ENCODE measurements at places on chromosomes 12 and 14.

- DNase-seq: no peak
Measured at GRCh38 chr12:9319842-9320173, 111.6 kb upstream of the PZP start.

DNA sequence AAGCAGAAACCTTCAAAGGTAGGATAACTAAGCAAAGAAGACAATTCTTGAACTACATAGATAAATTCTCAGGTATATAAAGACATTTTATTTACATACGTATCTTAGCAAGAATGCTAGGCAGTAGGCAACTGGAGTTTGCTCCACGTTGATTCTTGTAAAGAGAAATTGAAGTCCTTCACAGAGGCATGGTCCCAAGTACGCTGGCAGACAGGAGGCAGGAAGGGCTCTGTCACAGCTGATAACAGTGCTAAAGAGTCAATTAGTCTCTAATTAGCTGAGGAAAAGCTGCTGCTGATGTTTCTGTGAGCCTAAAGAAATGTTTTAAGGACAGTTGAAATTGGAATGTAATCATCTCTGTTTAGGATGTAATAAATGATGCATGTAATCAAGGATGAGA, 146.8 kb downstream of the METTL25 start:
- DNase-seq: no peak

GRCh38 chr14:102164241-102164641, 24.5 kb downstream of the WDR20 start:
- no peak for DNase-seq

- DNase-seq: peak; percentile 14
Measured at GRCh38 chr14:77804592-77804991, 4.7 kb downstream of the ADCK1 start.

DNA sequence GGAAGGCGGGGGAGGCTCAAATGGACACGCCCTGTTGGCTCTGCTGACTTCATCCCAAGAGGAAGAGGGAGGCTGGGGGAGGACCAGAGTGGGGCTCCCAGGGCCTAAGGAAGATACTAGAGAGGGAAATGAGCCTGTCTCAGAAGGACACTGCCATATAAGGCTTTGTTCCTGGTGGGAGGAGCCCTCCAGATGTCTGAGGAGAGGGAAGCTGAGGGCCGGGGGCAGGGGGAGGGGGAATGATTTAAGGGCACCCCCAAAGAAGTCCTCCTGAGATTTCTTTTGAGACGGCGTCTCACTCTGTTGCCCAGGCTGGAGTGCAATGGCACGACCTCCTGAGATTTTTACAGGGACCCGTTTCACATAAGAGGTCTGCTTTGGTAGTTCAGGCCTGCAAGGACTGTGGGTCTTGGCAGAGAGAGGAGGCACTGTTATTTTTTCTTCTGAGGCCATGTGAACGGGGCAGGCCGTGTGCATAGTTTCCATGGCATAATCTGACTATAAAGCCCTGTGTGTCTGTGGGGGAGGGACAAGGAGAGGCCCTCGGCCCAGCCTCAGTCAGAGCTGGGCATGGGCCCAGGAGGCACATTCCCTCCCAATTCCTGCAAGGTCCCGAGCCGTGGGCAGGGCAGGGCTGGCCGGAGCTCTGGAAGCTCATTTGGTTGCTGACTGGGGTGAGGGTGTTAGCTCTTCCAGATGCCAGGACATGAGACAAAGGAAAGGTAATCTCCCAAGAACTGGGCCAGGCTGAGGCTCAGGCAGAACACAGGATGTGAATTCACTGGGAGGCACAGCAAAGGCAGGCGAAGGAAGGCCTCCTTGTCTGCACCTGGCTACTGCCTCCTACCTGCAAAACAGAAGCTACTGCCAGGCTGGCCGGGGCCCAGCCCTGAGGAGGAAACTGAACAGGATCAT, 22.2 kb upstream of the PLEKHG3 start:
- DNase-seq: no peak

DNA sequence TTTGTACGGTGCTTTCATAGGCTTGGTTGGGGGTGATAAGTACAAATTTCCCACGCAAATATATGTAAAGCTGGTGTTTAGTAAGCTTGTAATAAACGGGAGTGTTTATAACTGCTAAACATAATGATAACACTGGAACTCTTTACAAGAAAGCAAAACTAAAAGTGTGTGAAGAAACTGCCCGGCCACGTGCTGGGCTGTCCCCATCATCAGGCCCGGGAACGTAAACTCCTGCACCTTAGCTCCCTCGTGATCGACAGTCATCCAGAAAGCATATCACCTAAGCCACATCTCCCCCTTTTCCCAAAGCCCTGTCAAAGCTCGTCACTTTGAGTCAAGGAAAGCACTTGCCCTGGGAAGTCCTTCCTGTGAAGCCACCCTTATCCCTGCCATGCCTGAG, 18.0 kb upstream of the PARP11 start:
- DNase-seq: no peak

- DNase-seq: no peak
Measured at GRCh38 chr14:76090616-76091391, 60.9 kb upstream of the GPATCH2L start.

- DNase-seq: no peak
Measured at GRCh38 chr12:69095765-69096477, 143.4 kb upstream of the CPSF6 start.

DNA sequence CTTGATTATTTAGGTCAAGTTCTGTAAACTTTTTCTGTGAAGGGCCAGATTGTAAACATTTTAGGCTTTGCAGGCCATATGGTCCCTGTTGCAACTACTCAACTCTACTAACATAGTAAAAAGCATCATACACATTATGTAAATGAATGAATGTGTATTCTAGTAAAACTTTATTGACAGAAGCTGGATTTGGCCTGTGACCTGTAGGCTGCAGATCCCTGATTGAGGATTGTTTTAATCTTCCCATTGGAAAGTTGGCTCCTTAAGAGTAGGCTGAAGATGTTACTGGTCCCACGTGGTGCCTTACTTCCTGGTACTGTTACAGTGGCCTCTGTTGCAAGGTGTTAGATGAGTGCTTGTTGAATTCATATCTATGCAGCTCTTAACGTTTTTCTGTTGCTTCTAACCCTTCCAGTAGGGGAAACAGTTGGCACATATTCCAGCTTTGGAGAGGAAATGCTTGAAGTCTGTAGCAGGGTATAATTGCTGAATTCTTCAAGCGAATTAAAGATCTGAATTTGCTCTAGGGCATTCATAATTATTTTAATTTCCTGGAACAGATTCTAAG, 133.6 kb upstream of the DNM1L start:
- DNase-seq: no peak

DNA sequence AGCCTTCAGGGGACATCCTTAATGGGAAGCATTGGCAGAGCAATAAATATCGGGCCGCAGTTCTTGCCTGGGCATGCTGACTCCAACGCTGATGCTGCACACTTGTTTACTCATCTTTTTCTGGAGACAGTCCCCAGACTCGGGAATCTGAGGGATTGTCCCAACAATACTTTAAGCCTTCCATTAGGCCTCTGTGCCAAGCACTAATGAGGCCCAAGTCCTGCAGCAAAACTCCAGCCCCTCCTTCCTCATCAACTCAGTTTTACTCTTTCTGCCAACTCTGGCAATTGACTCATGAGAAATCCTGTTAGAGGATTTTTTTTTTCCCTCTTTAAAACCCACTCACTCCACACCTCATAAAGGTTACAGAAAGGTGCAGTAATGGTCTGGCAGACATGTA, 233.4 kb upstream of the PELI2 start:
- DNase-seq: no peak

GRCh38 chr14:90005441-90005840, 49.7 kb downstream of the TDP1 start:
- no peak for DNase-seq

GRCh38 chr12:49227713-49228112, 37.2 kb upstream of the TUBA1C start:
- no peak for DNase-seq

GRCh38 chr12:132152411-132152821, 8.2 kb downstream of the NOC4L start:
- no peak for DNase-seq

DNA sequence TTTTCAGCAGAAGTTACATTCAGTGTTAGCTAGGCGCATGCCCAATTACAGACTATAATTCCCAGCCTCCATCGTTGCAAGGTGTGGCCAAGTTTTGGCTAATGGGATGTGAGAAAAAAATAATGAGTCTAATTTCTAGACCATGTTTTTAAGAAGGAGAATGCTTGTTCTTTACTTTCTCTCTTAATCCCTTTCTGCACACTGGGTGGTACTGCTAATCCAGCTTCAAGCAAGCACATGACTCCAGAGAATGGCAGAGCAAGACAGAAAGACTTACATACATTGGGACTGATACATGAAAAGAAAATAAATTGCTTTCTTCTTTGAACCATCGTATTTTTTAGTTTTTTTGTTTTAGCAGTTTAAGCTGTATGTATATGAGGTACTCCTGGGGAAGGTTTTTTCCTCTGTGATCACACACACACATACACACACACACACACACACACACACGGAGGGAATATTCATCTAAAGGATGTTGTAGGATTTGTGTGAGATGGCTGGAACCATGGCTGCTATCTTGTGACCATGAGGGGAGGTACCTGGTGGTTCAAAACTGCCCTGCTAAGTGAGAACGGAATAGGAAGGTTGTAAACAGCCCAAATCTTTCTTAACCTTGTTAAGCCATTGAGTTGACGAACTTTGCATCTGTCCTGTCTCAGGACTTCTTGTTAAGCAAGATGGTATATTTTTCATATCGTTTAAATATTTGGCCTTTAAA, 34.3 kb upstream of the LTA4H start:
- DNase-seq: no peak

- DNase-seq: no peak
Measured at GRCh38 chr12:117096501-117097042, 2.6 kb downstream of the TESC start.

DNA sequence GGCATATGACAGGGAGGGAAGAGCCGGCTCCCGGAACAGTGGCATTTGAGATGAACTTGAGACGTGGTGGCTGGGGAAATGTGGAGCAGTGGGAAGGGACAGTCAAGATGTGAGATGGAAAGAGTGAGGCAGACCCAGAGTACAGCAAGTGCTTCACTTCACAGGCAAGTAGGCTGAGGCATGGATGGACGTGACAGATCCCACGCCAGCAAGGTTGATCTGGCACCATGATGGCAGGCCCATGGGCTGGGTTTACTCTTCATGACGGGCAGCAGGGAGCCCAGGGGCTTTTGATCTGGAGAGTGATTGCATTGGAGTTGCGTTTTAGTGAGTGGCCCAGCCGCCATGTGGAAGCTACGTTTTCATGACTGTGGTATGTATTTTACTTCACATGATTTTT, 17.9 kb upstream of the EML1 start:
- no peak for DNase-seq

GRCh38 chr12:53219292-53219955, 12.4 kb upstream of the ITGB7 start:
- DNase-seq: peak; percentile 40

GRCh38 chr12:40225984-40226602, 1.3 kb downstream of the LRRK2 start:
- DNase-seq: no peak

GRCh38 chr14:67411820-67412421, at the start of gene PLEK2:
Gene PLEK2, minus strand, starts transcription at chr14:67412165. Its CDS starts 106 bp downstream, at chr14:67412059.
- peak; percentile 33 for DNase-seq

- no peak for DNase-seq
Measured at GRCh38 chr14:94305620-94306019, 12.6 kb upstream of the SERPINA10 start.

GRCh38 chr12:108373111-108373510, 34.0 kb upstream of the CMKLR1 start:
- no peak for DNase-seq

All from CD4-positive, alpha-beta T cell treated with Interleukin-15 for 4 hours (primary cell).